Stimulated activated CD8-positive, alpha-beta memory T cell treated with anti-CD3 and anti-CD28 coated beads, Interleukin-4, amount 100 ng/mL, for 24 hours (primary cell): ENCODE measurements at places on chromosomes 3 and 15.
A peak's percentile ranks its signal among the peaks of the same experiment; 100 is the strongest.

DNA sequence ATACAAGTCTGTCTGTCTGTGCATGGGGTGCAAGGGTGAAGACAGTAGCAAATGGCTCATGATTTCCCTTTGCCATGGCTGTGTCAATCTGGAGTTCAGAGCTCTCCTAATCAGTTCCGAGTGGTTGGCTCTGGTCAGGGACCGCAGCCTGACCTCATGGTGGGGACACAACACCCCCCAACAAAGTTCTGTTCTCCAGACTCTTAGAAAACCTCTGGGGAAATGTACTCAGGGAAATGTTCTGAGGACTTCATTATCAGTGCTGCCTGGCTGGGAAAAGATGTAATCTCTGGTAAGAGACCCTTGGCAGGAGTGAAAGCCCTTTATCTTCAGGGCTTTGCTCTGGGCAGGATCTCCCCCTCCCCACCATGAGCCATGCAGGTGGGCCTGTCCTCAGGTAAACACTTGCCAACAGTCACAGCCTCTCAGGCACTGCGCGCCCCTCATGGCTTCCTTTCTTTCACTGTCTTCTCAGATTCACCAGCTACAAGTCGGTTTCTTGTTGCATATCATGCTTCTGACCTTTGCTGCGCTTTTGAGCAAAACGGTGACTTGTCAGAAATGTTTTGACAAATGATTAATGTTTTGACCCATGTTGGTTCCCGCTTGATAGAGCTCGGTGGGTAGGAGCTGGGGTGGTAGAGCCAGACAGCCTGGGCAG is 95.5 kb downstream of the ST6GAL1 start:
- DNase-seq: no peak

- no peak for DNase-seq
These were observed 18.8 kb downstream of the SHF start for GRCh38 chr15:45168751-45169551.

- DNase-seq: no peak
These were observed 33.9 kb downstream of the IQSEC1 start for GRCh38 chr3:13039213-13039896.

DNA sequence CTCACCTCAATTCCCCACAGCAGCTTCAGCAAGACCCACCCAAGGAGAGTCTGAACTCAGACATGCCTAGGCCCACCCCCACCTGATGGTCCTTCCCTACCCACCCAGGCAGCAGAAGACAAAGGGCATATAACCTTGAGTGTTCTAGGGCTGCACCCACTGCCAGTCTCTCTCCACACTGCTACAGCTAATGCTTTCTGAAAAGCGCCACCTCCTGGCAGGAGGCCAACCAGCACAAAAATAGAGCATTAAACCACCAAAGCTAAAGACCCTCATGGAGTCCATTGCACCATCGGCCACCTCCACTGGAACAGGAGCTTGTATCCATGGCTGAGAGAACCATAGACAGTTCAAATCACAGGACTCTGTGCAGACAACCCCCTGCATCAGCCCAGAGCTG is 11.3 kb upstream of the RPL39L start:
- peak; percentile 52 for DNase-seq

DNA sequence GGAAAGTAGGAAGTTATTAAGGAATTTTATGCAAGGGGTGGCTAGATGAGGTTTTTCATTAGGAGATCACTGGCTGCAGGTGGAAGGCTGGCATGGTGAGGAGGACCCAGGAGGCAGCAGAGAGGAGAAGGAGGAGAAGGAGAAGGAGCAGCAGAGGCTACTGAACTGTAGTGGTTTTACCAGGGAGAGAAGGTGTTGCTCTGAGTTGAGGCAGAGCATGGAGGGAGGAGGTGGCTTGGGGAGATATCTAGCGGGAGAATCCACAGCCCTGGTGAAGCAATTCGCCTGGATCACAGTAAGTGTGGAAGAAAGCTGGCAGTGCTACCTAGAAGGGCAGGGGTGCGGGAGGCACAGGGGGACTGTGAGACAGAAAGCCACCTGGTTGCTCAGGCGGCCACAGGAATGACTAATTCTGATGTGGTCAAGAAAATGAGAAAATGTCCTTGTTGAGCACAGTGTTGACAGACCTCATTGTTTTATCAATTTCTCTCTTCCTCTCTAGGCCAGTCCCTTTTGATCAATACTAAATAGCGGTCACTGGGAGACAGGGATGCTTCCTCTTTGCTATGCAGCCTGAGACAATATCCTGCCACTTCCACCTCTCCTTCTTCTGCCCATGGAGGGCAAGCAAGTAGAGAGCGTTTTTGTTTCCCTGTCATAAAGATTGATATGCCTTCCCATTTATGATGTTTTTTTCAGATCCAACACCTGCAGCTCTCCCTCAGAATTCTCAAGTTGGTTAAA is 94.6 kb downstream of the EEFSEC start:
- no peak for DNase-seq

GRCh38 chr3:104176706-104177105 is 1190.0 kb upstream of the ALCAM start:
- no peak for DNase-seq
